ENCODE measurements at places on chromosomes 7 and 10. TPM values are rescaled to one million over a fixed set of nuclear protein-coding genes. Genes with fewer than 3 reads are reported as not detected.

GRCh38 chr7:43072530-43072929, 39.9 kb upstream of the HECW1 start:
- no peak for DNase-seq

DNA sequence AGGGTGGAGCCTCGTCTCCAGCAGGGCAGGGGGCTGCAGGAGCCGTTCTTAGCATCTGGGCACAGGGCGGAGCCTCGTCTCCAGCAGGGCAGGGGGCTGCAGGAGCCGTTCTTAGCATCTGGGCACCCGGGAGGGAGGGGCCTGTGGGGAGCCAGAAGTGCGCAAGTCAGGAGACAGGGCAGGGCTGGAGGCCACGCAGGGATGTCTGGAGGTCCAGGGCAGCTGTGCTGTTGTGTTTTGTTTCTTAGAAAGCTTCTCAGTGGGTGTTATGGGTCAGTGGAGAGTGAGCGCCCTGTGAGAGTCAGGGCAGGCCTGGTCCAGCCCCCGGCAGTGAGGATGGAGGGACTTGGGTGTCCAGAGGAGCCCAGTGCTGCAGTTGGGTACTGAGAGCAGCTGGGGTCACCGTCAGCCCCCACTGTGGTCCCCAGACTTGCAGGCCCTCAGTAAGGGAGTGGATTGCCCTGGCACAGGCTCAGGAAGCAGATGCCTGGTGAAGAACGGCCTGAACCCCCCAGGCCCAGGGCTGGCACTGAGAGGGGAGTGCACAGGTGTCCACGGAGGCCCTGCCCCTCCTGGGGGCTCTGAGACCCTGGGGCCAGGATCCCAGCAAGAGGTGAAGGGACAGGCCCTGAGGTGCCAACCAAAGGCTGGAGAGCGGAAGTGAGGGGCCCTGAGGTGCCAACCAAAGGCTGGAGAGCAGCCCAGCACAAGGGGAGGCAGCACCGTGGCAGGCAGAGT, 29.8 kb downstream of the FAM20C start:
- no peak for DNase-seq

DNA sequence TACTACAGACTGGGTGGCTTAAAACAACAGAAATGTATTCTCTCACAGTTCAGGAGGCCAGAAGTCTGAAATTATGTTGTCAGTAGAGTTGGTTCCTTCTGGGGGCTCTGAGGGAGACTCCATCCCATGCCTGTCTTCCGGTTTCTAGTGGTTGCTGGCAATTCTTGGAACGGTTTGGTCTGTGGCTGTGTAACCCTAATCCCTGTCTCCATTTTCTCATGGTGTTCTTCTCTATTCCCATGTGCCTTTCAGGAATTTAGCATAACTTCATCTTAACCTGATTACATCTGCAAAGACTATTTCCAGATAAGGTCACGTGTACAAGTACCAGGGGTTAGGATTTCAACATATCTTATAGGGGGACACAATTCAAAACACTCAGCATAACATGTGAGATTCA, 73.2 kb downstream of the FAM241B start:
- no peak for DNase-seq

DNA sequence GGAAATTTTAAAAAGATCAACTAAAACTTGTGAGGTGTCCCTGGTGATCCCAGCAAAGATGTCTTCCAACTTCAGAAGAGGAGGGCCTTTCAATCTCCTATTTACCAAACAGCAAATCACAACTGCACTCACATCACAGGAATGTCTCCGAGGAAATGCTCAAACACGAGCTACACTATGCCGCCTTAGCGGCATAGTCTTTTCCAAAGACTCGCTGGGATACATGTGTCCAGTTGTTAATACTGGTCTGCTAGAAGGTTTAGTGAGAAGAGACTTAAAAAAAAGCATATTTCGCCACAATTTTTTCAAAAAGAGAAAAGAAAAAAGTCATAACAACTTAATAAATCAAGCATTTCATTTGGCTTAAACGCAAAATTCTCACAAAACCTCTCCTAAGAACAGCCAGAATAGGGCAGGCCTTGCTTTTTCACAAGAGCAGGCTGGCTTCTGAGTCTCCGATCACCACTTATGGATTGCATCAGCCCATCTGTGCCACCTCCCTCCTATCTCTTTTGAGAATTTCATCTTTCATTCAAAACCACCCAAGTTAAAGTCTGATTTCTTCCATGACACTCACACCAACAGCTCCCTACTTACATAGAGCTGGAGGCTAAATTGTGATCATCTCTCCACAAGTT, 66.1 kb downstream of the GNA12 start:
- DNase-seq, result no peak

DNA sequence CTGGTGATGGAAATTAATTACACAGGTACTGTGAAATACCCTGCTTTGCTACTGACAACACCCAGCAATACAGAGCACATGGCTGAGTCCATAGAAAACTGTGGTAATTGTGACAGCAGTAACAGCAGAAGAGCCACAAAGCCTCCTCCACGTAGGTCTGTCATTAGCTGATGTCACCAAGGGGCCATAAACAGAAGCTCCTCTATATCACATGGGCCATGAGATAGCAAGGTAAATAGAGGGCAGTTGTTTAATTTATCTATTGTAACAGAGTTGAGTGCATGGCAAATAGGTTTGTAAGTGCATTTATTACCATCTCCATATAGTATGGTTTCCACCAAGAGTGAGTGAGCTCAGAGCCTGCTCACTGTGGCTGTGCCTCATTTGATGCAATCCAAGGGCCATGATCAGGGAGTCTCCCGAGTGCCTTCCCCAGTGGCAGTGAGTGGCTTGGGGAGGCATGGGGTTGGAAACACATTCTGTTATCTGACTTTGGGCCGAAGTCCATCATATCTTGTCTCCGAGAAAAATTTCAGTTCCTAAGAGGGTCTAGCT, 281.2 kb downstream of the SKAP2 start:
- no peak for DNase-seq

DNA sequence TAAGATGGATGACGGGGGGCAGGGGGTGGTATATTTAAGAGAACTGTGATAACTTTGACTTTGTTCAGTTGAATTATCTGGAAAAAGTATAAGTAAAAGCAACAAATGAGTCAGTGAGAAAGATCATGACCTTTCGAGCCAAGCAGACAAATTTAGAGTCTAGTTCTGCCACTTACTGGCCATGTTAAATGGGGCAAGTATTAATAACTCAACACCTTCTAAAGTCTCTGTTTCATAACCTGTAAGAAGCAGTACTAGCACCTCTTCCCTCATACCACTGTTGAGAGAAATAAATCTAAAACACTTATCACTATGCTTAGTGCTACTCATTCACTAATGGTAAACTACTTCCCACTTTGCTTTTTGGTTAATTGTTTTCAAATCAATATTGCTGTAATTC, 604.4 kb upstream of the LRRN3 start:
- DNase-seq, result no peak

TMEM26 gene
- total RNA-seq, result 1.9 TPM

FLNC gene
- 0.67 TPM for total RNA-seq
